NCI-H1930 (cell line): ENCODE measurements at places on chromosomes 2 and 18.

DNA sequence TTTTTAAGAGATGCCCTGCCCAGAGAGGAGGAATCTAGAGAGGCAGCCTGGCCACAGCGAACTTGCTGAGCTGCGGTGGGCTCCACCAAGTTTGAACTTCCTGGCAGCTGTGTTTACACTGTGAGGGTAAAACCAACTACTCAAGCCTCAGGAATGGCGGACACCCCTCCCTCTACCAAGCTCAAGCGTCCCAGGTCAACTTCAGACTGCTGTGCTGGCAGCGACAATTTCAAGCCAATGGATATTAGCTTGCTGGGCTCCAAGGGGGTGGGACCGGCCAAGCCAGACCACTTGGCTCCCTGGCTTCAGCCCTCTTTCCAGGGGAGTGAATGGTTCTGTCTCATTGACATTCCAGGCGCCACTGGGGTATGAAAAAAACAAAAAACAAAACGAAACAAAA, 289.4 kb downstream of the KCNS3 start:
- no peak for DNase-seq

DNA sequence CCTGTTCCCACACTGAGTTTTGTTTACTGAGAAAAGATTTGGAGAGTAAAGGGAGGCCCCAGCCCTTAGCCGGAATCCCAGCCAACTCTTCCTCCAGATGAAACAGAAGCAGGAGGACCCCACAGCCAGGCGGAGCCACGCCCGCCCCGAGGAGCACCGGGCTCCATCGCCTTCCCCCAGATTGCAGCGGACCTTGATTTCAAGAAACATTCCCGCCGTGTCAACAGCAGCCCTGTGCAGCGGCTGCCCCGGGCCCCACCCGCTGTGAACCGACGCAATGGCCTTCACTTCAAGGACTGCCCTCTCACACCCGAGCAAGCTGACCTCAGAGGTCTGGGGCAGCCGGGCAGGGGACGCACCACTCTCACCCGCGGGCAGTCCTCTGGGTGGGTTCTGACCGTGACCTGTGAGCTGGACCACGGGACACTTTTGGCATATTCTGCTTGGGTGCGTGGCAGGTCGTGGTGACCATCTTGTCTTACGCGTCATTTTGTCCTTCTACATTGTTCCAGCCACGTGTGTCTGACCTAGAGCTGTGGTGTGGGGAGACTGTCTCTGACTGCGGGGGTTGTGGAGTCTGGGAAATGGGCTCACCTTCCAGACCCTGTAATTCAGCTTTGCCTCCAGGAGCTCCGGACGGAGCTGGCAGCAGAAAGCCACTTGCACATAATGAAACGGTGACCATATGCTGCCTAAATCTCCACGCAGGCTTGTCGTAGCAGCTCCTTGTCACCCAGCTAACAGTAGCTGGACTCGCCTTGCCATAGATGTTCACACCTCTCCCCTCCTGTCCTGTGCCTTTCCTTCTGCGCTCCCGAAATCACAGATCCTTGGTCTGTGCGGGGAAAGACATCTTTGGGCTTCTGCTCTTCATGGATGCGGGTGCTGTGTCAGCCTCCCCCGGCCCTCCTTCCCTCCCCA, 32.0 kb upstream of the INHBB start:
- no peak for DNase-seq

DNA sequence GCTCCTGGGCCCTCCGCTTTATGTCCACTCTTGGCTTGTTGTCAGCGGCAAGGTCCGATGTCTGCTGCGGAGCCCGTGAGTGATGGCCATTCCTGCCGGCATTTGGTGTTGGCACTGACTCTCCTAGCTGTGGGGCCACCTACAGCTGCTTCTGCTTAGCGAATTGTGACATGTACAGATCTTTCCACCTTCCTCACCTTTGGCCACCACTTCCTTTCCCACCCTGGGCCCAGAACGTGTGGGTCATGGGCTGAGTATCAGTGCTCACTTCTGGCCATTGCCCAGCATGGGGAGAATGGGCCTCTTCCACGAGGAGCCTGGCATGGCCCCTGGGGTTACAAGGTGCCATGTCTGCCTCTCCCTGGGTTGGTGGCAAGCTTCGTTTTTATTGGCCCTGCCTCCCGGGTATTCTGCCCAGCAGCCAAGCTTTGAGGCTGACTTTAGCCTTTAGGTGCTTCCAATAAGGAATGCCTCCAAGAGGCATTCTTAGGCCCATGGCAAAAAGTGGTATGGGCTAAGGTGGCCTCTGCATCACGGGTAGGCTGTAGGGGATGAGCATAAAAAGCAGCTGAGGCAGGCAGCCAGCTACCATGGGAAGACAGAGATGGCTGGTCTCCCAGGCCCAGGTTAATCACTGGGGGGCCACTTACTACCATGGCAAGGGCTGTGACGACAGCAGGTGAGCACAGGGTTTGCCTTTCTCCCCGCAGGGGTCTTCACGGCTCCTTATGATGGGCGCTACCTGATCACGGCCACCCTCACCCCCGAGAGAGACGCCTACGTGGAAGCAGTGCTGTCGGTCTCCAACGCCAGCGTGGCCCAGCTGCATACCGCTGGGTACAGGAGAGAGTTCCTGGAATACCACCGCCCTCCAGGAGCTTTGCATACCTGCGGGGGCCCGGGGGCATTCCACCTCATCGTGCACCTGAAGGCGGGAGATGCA, 65.8 kb downstream of the EMILIN2 start:
- DNase-seq = no peak

- DNase-seq = no peak
These were observed 65.3 kb upstream of the SMAD7 start for GRCh38 chr18:49015886-49016647.

GRCh38 chr2:163799807-163800206, 64.0 kb upstream of the FIGN start:
- no peak for DNase-seq

GRCh38 chr2:75065402-75066008, 107.1 kb downstream of the POLE4 start:
- no peak for DNase-seq

GRCh38 chr18:58135183-58135641, 91.2 kb downstream of the NEDD4L start:
- DNase-seq = no peak

DNA sequence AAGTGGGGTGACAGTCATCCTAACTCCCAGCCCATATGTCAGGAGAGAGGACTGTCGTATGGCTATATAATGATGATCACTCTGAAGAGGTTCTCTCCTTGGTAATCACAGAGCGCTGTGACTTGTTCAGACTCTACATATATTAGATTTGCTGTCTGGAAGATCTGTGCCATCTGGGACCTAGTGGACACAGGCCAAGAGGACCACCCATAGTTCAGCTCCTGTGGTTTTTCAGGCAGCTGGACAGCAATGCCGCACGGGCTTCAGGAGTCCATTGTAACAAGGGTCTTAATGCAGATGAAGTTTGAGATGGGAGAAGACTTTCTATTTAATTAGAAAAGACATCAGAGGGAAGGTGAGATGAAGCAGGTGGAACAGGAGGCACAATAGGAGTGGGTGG, 40.1 kb upstream of the EPHA4 start:
- no peak for DNase-seq

GRCh38 chr2:234496055-234496834, 636 bp downstream of the ARL4C start:
- DNase-seq = peak; percentile 15

- DNase-seq = no peak
These were observed 938.7 kb downstream of the DSC3 start for GRCh38 chr18:30103881-30104280.

GRCh38 chr18:23460285-23461273, 7.5 kb downstream of the RIOK3 start:
- DNase-seq = no peak

DNA sequence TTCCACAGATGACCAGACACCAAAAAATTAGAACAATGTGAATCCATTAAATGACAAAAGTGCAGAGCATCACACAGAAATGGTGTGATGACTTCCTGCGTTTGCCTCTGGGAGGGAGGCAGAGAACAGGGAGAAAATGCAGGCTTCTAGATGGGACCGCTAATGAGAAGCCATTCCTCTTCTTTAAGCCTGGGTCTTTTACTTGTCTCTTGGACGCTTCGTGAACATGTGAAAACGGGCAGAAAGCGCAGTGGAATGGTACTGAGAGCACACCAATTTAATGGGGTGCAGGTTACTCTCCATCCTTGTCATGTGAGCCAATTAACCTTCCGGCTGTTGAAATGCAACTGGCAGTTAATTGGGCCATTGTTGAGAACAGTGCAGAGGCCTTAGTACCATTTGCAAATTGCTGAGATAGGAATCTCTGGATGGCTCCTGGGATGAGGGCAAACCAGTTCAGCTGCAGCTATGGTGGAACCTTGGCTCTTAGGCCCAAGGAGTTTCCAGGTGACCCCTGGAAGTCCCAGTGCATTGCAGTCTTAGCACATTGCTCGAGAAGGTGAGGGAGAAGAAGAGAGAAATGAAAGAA, 210.4 kb upstream of the CXCR4 start:
- no peak for DNase-seq

GRCh38 chr2:176780348-176780747, 432.2 kb upstream of the HNRNPA3 start:
- no peak for DNase-seq

- DNase-seq = no peak
These were observed 4.0 kb downstream of the NOP58 start for GRCh38 chr2:202269585-202269984.

DNA sequence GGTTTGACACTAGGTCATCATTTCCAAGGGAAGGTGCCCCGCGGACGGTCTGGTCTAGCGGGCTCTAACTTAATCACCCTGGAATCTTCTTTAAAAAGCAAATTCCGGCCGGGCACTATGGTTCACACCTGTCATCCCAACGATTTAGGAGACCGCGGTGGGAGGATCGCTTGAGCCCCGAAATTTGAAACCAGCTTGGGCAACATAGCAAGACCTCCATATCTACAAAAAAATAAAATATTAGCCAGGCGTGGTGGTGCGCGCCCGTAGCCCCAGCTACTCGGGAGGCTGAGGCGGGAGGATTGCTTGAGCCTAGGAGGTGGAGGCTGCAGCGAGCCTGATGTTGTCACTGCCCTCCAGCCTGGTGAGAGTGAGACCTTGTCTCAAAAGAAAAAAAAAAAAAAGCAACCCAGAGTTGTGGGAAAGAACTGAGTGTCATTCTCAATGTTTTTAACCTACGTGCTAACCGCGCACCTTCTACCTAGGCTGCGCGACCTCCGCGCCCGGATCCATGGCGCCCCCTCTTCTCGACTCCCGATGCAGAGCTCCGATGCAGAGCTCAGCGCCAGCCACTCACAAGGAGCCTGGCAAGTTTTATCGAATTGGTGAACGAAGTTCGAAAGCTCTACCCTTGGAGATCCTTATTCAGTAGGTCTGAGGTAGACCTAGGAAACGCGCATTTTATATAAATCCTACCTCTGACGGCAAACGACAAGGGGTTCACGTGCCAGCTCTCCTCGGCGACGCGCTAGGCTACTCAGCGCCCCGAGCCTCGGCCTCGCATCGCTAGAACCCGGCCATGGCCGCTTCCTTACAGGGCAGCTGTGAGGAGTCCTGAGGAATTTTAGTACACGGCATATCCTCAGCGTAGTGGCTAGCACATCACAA, 888 bp upstream of the TWSG1 start:
- no peak for DNase-seq

DNA sequence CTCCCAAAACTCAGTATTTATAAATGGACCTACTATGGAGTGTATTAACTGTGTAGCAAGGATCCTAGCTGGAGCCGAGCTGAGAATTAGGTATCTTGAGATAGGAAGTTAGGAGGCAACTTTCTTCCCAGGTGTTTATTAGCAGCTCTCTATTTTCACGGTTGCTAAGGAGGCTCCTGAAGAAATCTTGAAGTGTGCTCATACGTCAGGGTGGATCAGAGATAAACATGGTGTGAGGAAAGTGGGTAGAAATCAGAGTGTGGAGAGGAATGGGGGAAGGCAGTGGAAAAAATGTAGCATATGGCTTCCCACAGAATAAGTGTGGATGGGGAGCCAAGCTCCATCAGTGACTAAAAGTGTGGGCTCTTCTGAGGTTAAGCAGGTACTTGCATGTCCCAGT, 104.3 kb downstream of the ABCA12 start:
- no peak for DNase-seq

DNA sequence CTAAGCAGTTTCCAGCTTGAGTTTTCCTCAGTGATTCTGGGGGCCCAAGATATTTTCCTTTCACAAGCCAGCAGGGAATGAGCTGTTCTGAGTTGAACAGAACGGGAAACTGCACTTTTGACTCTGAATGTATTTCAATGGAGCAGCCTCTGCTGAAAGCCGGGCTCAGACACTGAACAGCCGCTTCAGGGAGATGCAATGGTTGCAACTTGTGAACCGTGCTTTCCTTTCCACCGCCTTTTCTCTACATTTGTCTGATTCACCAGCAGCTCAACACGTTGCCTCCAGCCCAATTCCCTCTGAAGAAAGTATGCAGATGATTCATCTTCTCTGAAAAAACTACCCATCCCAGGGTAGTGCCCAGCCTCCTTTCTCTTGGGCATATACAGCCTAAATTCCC, 119.3 kb upstream of the PKDCC start:
- DNase-seq = no peak

DNA sequence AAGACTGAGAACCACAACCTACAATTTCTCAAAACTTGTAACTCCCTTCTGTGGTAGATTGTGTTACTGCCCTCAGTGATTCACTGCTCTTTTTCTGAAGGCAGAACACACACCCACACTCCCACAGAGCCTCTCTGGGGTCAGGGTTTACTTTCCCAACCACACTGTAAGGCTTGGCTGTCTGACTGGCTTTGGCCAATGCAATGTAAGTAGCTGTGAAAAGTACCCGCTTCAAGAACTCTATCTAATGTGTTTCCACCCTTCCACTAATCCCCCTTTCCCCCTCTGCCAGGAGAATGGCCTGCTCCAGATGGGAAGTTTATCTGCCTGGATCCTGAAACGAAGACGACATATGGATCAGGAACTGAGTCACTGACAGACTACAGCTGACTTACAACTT, 222.7 kb downstream of the CDH2 start:
- DNase-seq = no peak

GRCh38 chr2:44136252-44136651, 32.4 kb upstream of the PPM1B start:
- DNase-seq = no peak

GRCh38 chr2:109648041-109648527, 33.9 kb downstream of the SOWAHC start:
- DNase-seq = no peak

DNA sequence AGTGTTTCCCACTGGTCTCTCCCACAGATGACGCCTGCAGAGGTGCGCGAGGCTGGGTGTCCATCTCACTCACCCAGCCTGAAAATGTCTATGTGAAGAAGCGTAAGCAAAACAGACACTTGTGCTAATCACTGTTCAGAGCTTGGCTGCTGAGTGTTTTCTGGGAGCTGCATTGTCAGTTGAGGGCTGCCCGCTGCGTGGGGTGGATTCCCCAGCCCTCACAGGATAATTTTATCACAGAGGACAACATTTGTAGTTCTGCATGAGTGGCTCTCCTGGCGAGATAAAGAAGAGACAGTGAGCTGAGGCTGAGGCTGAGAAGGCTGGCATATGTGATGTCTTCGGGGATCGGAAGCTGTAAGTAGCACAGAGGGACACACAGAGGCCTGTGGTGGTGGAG, 16.2 kb upstream of the CAPN13 start:
- no peak for DNase-seq

GRCh38 chr2:58502931-58503330, 261.8 kb upstream of the FANCL start:
- DNase-seq = no peak
